Breast epithelium (tissue), 4 donors: ENCODE measurements at places on chromosomes 6 and 20. TPM values are rescaled to one million over a fixed set of nuclear protein-coding genes. Genes with fewer than 3 reads are reported as not detected.

DNA sequence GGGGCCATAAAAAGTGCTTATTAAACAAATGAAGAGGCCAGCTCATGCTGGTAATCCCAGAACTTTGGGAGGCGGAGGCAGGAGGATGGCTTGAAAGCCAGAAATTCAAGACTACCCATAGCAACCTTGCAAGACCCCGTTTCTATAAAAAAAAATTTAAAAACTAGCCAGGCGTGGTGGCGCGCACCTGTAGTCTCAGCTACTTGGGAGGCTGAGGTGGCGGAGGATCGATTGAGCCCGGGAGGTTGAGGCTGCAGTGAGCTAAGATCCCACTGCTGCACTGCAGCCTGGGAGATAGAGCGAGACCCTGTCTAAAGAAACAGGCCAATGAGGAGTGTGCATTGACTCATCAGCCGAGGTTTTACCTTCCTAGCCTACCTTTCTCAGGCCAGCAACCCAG lies 15.2 kb downstream of the NPEPL1 start:
- peak; percentile 10 for DNase-seq

DNA sequence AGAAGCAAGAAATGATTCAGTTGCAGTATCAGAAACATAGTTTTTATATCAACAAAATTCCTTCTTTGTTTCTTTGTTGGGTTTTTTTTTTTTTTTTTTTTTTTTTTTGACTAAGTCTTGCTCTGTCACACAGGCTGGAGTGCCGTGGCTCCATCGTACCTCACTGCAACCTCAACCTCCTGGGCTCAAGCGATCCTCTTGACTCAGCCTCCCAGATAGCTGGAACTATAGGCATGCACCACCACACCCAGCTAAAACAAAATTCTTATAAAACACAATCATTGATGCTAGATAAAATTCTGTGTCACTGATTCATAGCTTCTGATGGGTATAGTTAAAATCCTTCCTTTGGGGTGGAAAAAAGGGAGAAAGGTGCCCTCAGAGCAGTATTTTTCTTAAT lies 110.3 kb upstream of the TNFAIP3 start:
- no peak for DNase-seq

DNA sequence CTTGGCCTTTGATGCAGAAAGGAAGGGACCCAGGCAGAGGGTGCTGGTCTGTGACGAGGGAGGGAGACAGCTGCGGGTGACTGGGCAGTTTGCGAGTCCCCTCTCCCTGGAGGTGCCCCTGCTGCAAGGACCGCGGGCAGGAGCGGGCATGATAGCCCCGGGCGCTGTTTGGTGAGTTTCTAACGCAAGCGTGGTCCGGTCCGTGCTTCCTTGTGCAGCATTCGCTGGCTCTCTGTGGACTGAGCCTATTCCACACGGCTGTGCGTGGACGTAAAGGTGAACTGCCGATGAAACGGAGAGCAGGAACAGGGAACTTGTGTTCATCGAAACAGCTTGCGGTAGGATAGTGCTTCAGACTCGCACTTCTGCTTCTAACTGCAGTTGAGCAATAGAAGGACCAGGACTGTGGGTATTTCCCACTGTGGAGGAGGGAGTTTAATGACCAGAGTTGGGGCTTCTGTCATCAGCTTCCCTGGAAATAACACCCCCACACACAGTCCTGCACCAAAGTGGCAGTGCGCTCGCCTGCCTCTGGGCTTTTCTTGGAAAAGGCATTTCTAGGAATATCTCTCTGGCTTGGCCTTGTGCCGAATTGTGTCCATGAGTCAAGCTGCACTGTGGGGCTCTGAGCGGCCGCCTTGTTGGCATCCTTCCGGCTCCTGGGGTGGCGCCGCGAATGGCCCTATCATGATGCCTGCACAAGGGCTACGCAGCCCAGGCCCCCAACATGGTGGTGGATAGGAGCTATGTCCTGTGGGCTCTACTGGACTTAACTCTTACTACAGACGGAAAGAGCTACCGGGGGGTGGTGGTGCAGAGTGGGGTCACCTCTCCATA lies 48.9 kb downstream of the DUSP22 start:
- DNase-seq, result no peak

GRCh38 chr20:43667341-43668132 lies 623 bp downstream of the MYBL2 start:
- DNase-seq, result no peak

DNA sequence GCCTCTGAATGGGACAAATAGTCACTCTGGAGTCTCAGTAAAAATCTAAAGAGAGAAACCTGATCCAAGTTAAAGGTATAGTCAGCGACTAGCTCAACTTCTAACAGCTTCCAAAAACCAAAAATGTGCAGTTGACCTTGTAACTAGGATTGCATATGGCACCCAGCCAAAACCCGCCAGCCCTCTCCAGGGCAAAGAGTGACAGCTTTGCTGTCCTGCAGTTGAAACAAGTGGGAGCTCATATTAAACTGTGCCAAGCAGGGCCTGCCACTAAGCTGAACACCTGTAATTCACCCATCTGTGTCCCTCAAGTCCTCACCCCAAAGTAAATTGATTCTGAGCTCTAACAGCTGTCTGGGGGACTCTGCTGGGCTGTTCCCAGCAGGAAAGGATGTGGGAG lies 695.3 kb downstream of the MAFB start:
- no peak for DNase-seq

- DNase-seq, result peak; percentile 52
Observed at GRCh38 chr6:19837511-19838441, 606 bp downstream of the ID4 start.

DNA sequence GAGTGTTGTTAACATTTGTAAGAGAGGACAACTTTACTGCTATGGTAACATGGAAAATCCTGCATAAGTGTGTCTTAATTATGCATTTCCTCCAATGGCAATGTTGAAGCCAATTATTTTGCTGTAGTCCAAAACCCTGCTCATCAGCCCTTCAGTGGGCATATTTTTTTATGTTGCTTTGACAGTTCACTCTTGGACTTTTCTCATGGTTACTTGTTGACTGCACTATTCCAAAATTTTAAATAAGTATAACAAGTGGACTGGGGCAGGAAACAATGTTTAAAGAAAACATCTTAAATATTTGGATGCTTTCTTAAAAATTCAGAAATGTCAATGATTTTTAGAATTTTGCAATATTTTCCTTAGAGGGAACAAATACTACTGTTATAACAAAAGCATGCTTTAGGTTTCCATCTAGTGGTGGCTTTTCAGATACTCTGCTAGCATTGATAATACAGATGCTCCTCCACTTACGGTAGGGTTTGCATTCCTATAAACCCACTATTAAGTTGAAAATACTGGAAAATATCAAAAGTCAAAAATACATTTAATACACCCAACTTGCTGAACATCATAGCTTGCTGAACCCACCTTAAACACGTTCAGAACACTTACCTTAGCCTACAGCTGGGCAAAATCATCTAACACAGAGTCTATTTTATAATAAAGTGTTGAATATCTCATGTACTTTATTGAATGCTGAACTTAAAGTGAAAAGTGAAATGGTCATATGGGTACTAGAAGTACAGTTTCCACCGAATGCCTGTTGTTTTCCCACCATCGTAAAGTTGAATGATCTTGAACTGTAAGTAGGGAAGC lies 86.4 kb downstream of the ADGRG6 start:
- no peak for DNase-seq

- DNase-seq, result no peak
Observed at GRCh38 chr6:5553767-5554166, 292.5 kb downstream of the FARS2 start.

The SLC4A11 gene
- 3.1 TPM for total RNA-seq

The MAN1A1 gene
- 81.2 TPM for total RNA-seq

The OXT gene
- total RNA-seq, result not detected

The SLC22A7 gene
- total RNA-seq, result not detected
